ENCODE measurements at places on chromosomes 2 and 18.

DNA sequence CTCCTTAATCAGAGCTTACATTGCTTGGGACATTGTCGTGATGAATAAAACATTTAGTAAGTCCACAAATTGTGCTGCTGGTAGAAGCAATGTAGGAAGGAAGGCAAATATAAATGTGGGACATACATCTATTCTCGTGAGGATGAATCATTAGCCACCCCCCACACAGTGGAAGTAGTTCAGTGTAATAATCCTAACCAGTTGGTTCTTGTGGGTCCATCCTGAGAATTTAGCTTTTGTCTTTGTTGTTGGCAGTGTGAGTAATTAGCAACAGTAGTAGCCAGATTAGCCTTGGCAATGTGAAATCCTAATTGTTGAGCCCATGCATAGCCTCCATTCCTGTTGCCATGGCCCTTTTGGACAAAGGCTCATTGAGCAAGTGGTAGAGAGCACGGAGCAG lies 532.1 kb downstream of the FBXO15 start:
- DNase-seq = peak; percentile 7

GRCh38 chr2:173049831-173050230 lies 25.8 kb upstream of the MAP3K20 start:
- DNase-seq = no peak

GRCh38 chr18:24378598-24378997 lies 19.0 kb downstream of the OSBPL1A start:
- no peak for DNase-seq

DNA sequence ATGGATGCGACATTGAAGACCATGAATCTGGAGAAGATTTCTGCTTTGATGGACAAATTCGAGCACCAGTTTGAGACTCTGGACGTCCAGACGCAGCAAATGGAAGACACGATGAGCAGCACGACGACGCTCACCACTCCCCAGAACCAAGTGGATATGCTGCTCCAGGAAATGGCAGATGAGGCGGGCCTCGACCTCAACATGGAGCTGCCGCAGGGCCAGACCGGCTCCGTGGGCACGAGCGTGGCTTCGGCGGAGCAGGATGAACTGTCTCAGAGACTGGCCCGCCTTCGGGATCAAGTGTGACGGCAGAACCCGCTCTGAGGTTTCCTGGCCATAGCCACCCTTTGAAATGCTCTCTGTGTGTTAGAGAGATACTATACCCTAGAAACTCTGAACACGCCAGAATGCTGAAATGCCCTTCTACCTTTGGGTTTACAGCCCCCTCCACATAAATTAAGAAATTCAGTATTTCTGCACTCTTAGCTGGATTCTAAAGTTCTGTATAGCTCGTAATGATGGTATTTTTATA lies 659 bp downstream of the CHMP1B start:
- DNase-seq = peak; percentile 61

- no peak for DNase-seq
Measured at GRCh38 chr2:208565690-208566416, 159.3 kb downstream of the PTH2R start.

DNA sequence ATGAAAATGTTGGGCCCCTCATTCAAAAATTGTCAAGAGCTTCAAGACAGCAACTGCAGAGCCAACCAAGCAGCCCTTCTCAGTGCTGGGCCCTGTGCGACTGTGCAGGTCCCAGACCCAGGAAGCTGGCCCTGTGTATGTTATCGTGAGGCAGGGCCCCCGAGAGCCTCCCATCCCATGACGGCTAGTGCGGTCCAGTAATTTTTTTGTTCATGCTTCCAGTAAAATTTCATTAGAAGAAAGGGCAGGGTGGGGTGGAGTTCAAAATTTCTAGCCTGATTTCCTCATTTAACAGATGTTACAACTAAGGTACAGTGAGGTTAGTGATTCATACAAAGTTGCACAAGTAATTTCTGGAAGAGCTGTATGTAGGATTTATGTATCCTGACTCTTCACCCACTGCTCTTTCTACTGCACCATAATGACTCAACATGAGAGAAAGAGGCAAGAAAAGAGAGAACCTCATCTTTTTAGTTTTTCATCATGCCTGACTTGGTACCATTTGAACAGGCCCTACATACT lies 105.5 kb downstream of the ZEB2 start:
- peak; percentile 82 for DNase-seq

GRCh38 chr2:151358166-151358970 lies 976 bp downstream of the TNFAIP6 start:
- no peak for DNase-seq

DNA sequence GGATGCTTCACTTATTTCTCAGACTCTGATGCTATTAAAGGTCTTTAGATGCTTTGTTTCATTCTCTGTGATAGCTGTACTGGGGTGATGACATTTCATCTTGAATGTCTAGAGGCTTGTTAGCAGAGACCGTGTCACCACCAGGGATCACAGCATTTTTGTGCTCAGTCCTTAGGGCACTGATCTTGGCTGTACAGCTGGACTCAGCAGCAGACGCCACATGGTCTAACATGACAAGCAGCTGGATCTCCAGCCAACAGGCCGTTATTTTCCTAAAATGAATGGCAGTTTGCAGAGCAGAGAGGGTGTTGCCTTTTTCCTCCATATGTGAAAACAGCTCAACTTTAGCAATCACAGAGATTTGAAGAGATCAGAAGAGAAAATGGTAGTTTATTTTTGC lies 491.8 kb downstream of the CDH2 start:
- DNase-seq = no peak

- DNase-seq = peak; percentile 7
Measured at GRCh38 chr2:205077159-205077558, 531.9 kb downstream of the PARD3B start.

DNA sequence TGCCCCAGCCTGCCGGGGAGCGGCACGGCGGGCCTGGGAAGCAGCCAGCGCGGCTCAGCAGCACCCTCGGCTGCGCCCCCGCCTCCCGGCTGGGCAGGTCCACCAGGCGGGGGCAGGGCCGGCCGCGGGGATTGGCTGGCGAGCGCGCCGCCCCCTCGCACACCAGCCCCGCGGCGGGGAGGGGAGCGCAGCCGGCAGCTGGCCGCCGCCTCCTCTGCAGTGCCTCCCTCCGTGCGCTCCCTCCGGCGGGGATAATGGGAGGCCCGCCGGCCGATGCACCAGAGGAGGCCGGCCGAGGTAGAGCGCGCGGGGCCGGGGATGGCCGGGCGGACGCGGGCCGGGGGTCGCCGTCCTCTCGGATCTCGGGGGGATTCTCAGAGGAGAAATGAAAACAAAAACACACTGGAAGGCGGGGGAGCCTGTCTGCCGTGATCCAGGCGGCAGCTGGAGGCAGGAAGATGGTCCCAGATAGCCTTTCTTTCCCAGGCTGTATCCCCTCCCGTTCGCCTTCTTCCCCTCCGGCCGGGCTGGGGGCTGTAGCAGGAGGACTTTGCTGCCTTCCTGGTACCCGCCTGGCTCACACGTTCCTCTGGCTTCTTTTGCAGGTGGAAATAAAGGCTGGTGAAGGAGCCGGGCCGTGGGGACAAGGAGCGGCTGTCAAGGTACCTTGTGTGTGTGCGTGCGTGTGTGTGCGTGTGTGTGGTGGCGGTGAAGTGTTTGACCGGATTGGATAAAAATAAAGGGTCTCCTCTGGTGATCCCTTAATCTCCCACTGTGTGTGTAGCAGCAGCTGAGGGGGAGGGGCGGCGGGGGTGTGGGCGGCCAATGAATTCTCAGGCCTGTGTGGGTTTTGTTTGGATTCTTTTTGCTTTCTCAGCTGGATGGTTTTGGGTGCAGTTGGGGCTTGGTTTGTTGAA lies 18.1 kb downstream of the TET3 start:
- DNase-seq = peak; percentile 89

DNA sequence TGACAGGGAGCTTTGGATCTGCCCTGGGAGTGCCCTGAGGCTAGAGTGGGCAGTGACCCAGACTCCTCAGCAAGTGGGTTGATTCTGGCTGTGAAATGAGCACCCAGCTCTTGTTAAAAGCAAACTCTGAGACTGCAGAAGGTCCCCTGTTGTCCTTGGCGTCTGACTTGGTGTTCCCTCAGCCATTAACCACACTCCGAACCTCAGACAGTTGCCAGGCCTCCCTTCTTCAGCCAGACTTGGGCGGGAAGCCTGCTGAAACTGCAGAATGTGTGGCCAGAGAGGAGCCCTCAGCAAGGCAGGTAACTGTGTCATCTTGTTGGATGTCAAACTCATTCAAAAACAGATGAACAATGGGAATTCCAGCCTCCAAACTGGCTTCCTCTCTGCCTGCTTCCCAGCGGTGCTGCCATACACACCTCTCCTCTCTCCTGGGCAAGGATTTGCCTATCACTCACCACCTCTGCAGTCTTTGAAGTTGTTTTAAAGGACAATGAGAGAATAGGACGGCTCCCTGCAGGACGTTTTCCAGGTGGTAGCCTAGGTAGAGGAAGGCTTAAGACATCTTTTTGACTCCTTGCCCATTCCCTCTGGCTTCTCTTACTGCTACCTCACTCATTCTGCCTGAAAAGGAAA lies 38.9 kb upstream of the B3GNT2 start:
- DNase-seq = peak; percentile 6

GRCh38 chr2:32715981-32716380 lies 88.1 kb downstream of the TTC27 start:
- DNase-seq = peak; percentile 59

GRCh38 chr2:85648619-85649018 lies 19.4 kb downstream of the SFTPB start:
- DNase-seq = peak; percentile 74

- DNase-seq = no peak
Measured at GRCh38 chr18:6929370-6930102, 188.1 kb downstream of the LAMA1 start.

GRCh38 chr2:157596992-157597681 lies 31.5 kb downstream of the ACVR1C start:
- DNase-seq = peak; percentile 20

GRCh38 chr18:31450409-31450808 lies 2.9 kb downstream of the DSG3 start:
- no peak for DNase-seq

GRCh38 chr2:211649331-211649730 lies 889.3 kb downstream of the ERBB4 start:
- DNase-seq = no peak

DNA sequence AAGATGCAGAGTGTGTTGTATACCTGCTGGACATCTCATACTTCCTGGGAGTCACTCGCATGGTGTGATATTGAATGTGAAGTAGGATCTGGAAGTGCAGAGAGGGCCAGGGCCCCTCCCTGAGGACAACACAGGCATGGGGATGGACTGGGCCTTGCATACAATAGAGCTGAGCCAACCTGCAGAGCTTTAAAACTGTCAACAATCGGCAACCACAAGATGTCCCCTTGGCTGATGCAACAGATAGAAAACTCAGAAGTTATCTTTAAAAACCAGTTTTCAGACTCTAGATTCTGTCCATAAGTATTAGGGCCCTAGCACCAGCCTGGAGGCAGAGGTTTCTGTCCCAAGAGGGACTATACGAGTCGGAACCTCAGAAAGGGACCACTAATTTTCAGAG lies 19.7 kb downstream of the EVA1A start:
- peak; percentile 34 for DNase-seq

- DNase-seq = peak; percentile 92
Measured at GRCh38 chr2:75592030-75592429, 31.3 kb upstream of the EVA1A start.

DNA sequence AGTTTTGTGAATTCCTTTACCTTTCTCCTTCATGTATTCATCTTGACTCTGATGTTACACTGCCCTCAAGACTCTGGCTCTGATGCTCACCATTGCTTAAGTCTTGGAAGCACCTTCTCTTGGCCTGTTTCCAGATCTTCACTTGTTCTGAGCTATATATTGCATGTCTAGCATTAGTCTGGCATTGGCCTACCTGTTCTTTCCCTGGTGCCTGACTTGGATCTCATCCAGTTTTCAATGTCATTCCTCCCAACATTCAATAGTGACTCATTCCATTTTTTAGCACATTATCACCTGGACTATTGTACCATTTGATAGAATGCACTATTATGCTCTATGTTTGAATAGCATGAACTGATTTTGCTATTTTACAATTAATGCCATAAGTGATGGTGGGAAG lies 127.3 kb upstream of the NYAP2 start:
- no peak for DNase-seq

DNA sequence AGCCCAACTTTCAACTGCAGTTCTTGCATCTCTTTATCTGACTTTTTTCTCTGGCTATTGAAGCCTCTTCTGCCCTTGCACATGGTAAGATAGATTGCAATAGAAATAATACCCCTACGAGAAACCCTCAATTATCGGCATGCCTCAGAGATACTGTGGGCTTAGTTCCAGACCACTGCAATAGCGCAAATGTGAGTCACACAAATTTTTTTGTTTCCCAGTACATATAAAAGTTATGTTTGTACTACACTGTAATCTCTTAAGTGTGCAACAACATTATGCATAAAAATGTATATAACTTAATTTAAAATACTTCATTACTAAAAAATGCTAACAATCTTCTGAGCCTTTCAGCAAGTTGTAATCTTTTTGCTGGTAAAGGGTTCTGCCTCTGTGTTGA lies 124.7 kb downstream of the PDE1A start:
- DNase-seq = peak; percentile 72

DNA sequence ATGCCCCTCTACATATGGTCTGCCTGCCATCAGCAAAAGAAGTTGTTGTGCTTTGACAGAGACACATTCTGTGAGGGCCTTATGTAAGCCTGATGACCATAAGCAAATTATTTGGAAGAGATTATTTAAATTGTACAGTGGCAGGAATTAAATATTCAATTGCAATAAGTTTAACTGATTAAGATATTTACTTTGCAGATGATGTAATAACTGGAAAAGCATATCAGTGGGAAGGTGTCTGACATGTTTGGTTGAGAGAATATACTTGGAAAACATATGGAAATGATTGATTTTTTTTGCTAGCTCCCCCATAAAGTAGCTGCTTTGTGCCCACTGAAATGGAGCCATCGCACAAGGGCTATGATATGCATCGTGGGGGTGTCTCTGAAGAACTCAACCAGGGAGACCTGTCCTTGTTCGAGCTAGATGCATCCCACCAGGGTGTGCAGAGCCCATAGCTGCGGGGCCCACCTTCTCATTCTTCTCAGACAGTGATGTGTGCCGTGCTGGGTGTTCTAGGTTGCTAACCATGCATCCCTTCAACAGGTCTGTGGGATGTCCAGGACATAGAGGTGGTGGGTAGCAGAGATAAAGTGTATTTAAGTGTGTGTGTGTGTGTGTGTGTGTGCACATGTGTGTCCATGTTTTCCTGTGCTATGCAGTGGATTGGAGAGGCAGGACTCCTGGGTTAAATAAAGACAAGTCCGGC lies 90.4 kb upstream of the PARD3B start:
- no peak for DNase-seq

DNA sequence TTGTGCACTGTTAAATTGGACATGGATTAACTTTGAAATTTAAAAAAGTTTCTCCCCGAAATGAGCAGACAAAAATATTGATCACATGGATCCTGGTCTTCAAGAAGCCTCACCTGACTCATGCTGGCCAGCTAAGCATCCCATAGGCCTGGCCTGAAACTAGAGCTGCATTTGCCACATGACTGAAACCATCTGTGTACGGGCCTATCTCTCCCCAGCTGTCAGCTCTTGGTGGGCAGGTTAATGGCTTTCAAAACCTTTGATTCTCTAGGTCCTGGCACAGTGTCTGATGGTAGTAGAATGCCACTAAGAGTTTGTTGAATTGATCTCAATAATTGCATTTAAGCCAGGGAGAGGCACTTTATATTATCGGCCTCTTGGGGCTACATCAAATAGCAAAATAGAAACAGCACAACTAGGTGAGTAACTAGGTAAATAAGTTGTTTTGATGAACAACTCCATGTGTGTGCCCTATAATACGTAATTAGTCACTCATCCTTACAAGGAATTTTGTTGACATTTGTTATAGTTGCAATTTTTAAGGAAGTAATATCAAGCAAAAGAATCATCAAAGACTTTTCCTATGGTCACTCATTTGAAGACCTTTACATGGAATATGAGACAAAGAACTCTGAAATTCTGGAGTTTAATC lies 251.1 kb downstream of the SP3 start:
- no peak for DNase-seq

- DNase-seq = no peak
Measured at GRCh38 chr2:162148956-162149355, 3.1 kb downstream of the GCG start.
